Activated CD4-positive, alpha-beta T cell treated with anti-CD3 and anti-CD28 coated beads for 48 hours (primary cell): ENCODE measurements at places on chromosomes 11 and 22.

GRCh38 chr22:20604776-20605221 is 97.4 kb downstream of the MED15 start:
- DNase-seq, result no peak

DNA sequence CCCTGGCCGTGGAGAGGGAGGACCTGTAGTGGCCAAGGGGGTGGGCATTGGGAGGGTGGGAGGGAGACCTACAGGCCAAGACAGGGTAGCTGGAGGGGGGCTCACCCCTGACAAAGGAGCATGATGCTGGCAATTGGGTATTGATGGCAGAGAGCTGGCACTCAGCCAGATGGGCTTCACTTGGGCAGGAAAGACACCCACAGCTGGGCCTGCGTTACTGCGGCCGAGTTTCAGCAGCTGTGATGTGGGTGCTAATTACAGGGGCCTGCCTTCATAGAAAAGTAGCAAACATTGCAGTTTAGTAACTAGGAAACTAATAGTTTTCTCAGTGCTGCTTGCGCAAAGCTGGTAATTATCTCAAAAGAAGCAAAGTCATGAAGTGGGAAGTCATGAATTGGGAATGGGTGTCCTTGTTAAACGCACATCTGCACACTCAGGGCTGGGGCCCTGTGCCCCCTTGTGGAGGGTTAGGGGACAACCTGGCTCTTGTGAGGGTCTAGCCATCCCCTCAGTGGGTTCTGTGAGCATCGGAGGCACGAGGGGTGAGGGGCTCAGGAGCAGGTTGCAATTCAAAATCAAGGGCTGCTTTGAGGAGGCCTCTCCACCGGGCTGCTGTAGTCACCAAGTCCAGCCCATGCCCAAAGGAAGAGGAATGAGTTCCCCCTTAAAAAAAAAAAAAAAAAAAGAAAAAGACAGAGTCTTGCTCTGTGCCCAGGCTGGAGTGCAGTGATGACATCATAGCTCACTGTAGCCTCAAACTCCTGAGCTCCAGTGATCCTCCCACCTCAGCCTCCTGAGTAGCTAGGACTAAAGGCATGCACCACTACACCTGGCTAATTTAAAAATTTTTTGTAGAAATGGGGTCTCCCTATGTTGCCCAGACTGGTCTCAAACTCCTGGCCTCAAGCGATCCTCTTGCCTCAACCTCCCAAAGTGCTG is 24.4 kb upstream of the TXNRD2 start:
- DNase-seq, result no peak

DNA sequence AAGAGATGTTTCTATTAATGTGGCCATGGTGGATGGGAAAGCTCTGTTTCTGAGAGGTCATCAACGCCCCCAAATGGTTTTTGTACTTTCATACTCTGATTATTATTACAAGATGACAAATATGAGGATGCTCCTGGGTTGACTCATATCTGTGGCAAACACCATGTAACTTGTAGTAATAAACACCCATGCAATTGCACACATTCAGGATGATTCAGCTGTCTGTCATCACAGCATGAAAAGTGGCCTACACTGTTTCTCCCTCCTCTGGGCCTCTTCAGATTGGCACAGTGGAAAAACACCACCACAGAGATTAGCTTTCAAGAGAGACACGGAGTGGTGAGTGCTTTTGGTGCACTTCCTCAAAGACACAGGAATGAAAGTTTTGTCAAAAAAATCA is 85.4 kb downstream of the MTNR1B start:
- DNase-seq, result peak; percentile 40

- DNase-seq, result peak; percentile 78
Observed at GRCh38 chr11:77151804-77152509, 23.9 kb downstream of the MYO7A start.

DNA sequence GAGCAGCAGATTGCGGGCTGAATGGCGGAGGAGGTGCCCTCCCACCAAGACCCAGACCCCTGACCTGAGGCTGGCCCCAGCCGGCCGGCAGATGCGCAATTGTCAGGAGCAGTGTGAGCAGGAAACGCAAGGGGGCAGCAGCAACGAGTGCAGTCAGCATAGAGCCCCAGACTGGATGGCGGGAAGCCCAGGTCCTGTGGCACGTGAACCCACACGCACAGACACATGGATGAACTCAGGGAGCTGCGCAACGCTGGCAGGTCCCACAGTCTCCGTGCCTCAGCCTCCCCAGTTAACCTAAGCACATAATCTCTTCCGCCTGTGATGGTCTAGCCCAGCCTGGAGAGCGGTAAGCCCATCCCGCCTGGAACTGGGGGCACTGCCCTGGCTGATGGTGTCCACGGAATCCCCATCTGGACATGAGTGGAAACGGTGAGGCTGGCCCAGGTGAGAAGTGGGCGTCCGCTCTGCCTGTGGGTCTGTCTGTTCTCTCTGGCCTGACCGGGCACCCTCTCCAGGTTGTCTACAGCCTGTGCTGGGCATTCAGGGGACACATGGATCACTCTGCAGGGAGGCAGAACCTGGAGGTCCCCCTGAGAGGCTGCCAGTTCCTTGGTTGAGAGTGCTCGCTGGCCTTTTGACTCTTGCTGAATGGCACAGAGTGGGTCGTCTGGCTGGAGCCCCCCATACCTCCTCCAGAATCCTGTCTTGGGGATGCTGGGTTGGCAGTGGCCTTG is 626 bp upstream of the TBX10 start:
- peak; percentile 79 for DNase-seq

GRCh38 chr22:23237201-23237798 is 57.0 kb downstream of the BCR start:
- no peak for DNase-seq

- no peak for DNase-seq
Observed at GRCh38 chr11:134385774-134386565, 26.1 kb downstream of the B3GAT1 start.

DNA sequence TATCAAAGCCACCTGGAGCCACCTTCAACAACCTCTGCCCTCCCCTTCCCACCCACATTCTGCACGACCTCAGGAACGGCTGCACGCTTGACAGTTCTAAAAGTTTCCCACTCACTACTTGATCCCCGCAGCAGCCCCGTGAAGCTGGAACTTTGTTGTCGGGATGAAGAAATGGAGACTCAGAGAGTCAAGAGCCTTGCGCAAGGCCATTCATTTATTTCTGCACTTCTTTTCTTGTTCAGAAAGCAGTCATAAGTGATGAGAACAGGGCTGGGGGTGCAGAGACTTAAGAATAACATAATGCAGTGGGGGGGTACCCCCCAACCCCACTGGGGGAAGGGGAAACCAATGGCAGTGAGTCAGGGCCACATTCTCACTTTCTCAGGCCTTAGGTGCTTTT is 2.2 kb upstream of the ZFTA start:
- DNase-seq, result no peak

DNA sequence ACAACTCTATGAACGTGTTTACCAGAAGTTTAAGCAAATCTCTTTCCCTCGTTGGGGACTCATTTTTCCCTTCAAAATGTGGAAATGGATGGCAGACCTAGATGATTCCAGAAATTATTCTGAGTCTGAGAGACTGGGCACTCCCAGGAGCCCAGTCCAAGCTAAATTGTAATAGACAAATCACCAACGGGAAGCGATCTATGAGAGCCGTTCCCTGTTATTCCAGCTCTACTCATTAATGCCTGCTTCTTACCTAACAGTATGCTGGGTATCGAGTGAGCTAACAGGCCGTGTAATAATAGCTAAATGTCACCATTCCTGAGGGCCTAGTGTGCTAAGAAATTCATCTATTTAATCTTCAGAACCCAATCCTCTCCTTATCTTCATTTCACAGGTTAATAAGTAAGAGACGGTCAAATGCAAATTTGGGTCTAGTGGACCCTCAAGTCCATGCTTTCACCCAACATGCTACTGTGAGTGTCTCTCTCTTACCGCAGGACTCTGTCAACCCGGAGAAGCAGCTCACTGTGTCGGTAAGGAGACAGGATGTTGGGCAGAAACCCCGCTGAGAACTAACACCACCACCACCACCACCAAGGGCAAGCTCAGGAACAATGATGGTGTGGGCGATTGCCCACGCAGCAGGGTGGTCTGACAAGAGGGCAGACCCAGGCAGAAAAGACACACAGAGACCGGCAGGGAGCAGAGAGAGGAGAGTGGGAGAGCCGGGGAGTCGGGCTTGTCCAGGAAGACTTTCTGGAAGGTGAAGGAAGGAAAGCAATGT is 57.1 kb upstream of the TIMP3 start:
- no peak for DNase-seq

DNA sequence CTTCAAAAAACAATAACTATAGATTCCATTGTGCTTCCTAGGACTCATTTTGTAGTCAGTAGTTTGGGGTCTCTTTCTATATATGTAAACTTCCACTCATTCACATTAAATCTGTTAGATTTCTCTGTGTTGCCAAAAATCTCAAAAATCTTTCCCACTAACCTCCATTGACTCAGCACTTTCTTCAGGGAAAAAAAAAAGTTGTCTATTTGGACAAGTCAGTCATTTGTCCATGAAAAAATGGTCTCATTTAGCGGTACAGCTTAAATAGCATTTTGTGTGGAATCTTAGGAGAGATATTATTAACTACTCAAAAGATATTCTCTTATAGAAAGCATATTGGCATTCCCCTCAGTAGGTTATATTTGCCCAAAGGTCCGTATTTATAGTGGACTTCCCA is 81.9 kb downstream of the PPP2R1B start:
- DNase-seq, result no peak

GRCh38 chr11:64522843-64523380 is 68.1 kb upstream of the SLC22A12 start:
- DNase-seq, result no peak

- peak; percentile 32 for DNase-seq
Observed at GRCh38 chr11:129766898-129767604, 48.6 kb upstream of the TMEM45B start.

DNA sequence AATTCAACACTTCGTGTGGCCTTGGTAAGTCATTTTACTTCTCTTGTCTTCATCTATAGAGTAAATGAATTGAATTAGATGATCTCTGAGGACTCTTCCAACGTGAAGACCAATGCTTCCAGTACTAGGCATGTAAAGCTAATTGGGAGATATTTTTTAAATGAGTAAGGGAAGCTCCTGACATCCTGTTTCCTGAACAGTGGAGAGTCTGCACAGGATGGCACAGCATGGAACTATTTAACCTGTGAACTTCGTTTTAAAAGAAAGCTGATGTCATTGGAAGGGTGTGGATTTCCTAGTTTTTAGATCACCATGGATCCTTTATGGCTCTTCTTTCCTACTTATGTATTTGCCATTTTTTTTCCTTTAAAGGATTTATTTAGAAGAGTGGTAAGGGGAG is 48.4 kb upstream of the HSD17B12 start:
- DNase-seq, result no peak

DNA sequence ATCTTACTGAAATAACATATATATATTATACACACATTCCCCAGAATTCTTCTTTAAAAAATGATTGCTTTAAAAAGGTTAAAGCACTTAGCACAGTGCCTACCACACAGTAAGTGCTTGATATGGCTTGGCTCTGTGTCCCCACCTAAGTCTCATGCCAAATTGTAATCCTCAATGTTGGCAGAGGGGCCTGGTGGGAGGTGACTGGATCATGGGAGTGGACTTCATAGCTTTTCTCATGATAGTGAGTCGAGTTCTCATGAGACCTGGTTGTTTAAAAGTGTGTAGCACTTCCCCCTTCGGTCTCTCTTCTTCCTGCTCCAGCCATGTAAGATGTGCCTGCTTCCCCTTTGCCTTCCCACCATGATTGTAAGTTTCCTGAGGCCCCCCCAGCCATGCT is 6.2 kb downstream of the CRYAB start:
- DNase-seq, result no peak

GRCh38 chr11:110453684-110454354 is 24.1 kb downstream of the FDX1 start:
- DNase-seq, result no peak

DNA sequence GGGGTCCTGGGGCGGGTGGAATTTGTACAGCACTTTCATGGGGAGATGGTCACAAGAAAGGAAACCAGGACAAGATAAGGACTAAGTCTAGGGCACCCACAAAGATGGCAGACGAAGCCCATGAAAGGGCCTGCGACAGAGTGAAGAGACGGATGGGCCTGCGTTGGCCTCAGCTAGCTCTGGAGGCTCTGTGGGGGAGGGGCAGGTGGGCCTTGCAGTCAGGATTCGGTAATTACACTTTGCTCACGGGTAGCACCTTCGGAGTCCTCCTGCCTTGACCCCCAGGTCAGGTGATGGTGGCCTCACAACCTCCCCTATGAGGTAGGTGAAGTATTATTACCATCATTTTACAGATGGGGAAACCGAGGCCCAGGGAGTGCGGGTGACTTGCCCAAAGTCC is 7.1 kb downstream of the LRRC10B start:
- DNase-seq, result no peak

GRCh38 chr11:21707116-21707739 is 485.7 kb upstream of the ANO5 start:
- DNase-seq, result no peak

- DNase-seq, result peak; percentile 99
Observed at GRCh38 chr11:119030329-119031047, at the start of gene SLC37A4. Gene SLC37A4 (minus strand): TSS chr11:119030877.

DNA sequence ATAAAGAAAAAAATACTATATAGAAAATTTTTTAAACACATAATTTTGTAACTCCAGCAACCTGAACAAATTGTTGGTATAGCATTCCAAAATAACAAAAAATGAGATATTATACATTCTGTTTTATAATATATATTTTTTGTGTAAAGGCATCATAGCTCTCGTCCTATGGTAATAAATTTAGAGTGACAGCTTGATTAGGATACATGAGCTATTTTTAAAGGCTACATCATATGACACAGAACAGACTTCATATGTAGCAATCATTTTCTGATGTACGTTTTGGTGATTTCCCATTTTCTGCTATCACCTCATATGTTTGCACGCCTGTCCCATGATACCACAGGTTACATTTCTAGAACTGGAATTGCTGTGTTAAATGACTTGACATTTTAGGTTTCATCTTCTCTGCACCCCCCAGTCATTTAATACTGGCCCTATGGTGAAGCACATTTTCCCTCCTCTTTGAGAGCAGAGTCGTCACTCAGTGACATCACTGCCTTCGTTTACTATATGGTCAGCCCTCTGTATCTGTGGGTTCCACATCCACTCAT is 19.5 kb downstream of the PC start:
- no peak for DNase-seq

DNA sequence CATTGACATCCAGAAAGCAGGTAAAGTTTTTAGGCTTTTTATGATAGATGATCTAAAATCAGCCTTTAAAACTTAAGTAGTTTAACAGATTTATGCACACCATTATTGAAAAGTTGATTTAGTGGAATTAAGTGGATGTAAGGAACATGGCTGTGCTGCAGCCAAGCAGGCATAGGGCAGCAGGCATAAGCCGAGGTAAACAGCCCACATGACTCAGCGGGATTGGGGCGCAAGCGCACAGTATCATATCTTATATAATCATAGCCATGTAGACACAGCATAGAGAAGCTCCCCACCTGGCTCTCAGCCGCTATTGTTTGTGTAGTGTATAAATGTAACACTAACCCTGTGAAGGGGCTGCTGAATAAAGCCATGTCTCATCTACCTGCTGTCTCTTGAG is 157.5 kb downstream of the WNT11 start:
- peak; percentile 41 for DNase-seq

GRCh38 chr22:49617866-49618676 is 209.6 kb downstream of the BRD1 start:
- no peak for DNase-seq
